ENCODE measurements at places on chromosomes 1 and 21.

DNA sequence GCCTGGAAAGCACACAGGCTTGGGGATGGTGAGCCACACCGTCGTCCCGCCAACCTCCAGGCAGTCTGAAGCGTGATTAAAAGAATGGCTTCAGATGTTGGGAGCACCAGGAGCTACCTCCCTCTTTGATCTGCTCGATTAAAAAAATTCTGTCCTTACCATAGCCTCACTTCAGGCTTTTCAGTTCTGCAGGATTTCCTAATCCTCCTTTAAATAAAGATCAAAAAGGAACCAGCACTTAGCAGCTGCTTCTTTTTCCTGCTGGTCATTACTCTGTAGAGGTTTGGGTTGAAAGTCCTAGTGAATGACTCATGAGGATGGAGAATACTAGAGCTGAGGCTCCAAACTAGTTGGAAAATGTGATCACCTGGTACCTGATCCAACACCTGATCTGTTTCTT, 71.9 kb upstream of the C1orf174 start:
- no peak for DNase-seq

DNA sequence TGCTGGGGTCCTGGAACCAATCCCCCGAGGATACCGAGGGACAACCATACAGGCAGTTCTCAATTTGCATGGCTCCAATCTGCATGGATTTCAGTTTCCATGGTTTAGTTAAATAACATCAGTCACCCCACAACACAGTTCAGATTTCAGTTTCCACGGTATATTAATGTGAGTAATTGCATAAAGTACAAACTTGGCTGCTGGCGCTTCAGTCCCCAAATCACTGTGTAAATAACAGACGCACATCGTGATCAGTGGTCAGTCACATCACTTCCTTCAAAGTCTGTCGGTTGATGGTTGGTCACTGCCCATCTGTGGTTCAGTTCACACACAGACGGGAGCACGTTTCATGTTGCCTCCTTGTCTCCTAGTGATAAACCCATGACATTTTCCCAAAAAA, 66.4 kb upstream of the LPGAT1 start:
- DNase-seq: no peak

DNA sequence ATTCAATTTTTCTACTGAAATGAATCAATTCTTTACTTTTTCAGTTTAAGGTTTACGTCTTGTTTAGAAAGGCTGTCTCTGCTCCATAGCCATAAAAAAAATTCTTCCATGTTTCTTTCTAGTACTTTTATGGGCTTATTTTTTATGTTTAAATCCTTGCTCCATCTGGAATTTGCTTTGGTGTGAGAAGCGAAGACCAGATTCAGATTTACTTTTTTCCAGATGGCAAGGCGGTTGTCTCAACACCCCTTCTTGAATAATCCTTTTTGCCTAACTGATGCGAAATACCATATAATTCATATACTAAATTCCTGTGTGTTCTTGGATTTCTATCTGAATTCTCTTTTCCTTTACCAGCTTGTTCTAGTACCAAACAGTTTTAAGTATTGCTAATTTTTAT, 101.5 kb downstream of the C1orf94 start:
- no peak for DNase-seq

DNA sequence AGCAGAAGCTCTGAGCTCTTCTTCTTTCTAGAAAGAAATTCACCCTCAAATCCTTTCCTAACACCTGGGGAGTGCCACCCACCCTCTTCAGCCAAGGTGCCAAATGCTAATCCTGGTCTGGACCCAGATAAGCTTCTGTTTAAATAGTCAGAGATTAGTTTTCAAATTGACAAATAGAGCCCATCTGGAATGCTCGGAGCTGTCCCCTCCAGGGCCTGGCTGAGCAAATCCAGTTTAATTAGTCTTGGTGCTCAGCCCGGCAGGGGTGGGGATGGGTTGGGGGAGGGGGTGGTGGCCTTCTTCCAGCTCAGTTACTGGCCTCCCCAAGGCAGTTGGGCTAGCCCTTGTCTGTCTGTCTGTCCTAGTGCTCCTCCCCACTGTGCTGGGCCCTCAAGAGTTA, 269.5 kb downstream of the GRIK3 start:
- no peak for DNase-seq

Data from substantia nigra (tissue), 51 donors.